Activated CD4-positive, alpha-beta T cell treated with anti-CD3 and anti-CD28 coated beads, Interleukin-2, amount 10 ng/mL, durations not matched to agents 7 days and 5 days (primary cell): ENCODE measurements at places on chromosomes 7 and 10. TPM values are rescaled to one million over a fixed set of nuclear protein-coding genes. Genes with fewer than 3 reads are reported as not detected.

DNA sequence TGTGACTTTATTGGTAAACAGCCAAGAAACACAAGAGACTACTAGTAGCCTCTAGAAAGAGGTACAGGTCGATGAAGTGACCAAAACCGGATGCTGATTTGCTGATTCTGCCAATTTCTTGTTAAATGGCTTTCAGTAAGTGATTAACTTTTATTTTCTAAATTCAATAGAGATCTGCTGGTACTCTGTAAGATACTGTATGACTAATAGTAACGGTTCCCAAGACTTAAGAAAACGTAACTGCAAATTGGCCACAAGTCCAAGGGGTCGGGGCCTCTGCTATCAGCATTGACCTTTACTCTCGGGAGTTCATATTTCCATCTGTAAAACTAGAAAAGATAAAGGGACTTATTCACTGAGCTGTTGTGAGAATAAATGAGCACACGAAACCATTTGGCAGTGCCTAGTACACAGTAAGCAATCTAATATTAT, 1.4 kb downstream of the FAM3C start:
- H3K36me3 ChIP-seq: peaks cover 18% of the 10 kb centered on the region
- no peaks in the 10 kb centered on the region for H3K27me3 ChIP-seq
- H3K27ac ChIP-seq: no peak overlapping the region

DNA sequence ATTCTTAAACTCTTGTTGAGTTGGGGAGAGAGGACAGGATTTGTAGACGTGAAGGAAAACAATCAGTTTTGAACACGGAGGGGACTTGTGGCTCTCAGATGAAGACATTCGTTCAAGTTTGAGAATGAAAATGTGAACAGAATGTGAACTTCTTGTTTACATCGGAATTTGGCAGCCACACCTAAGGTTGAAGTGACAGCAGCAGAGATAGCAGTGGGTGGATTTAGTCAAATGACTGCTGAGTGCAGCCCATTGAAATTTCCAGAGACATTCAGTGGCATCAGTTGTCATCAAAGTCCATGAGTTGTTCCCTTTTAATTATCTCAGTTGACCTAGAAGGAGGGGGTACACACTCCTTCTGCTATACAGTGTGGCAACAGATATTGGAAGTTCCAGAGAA, 280.0 kb downstream of the SEMA3D start:
- H3K27ac ChIP-seq: no peak overlapping the region
- H3K27me3 ChIP-seq: no peaks in the 10 kb centered on the region
- no peaks in the 10 kb centered on the region for H3K36me3 ChIP-seq
- no peaks in the 10 kb centered on the region for H3K4me1 ChIP-seq
- no peak overlapping the region for H3K4me3 ChIP-seq
- no peak for DNase-seq

GRCh38 chr10:101237982-101238731, 8.9 kb upstream of the LBX1 start:
- no peak overlapping the region for H3K4me3 ChIP-seq
- peaks cover 4% of the 10 kb centered on the region for H3K4me1 ChIP-seq
- no peak for DNase-seq
- no peaks in the 10 kb centered on the region for H3K36me3 ChIP-seq

DNA sequence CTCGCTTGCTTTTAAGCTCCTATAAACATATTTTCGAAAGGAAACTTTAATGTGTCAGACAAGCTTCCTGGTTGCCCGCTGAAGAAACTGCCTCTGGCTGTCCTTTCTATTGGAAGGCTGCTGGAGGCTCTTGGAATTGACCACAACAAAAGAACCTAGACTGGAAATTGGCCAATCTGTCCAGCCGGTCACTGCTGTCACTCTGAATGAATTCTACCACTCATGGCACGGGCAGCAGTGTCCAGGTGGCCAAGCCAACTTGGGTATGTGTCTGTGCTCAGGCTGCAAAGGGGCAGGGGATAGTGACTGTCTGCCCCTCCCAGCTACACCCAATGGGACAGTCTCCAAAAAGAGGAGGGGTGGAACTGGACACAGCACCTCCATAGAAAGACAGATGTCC, 57.6 kb downstream of the CDH23 start:
- no peak overlapping the region for H3K27ac ChIP-seq
- H3K36me3 ChIP-seq: no peaks in the 10 kb centered on the region
- no peak for DNase-seq
- H3K27me3 ChIP-seq: no peaks in the 10 kb centered on the region
- no peak overlapping the region for H3K4me3 ChIP-seq
- H3K4me1 ChIP-seq: no peaks in the 10 kb centered on the region

FAM25C gene
- not detected for total RNA-seq
